ENCODE measurements at places on chromosomes 11 and 22. TPM values are rescaled to one million over a fixed set of nuclear protein-coding genes. Genes with fewer than 3 reads are reported as not detected.

KRTAP5-10 gene
- not detected for total RNA-seq

SCGB1D2 gene
- total RNA-seq: not detected

NDUFS3 gene
- total RNA-seq: 97.4 TPM

TIMM8B gene
- total RNA-seq: 77.2 TPM

RFPL1 gene
- not detected for total RNA-seq

NCF4 gene
- 5.9 TPM for total RNA-seq

OR4D5 gene
- total RNA-seq: 0.04 TPM

BDNF gene
- 1.2 TPM for total RNA-seq

CSNK2A3 gene
- total RNA-seq: 2.6 TPM

TMEM45B gene
- total RNA-seq: 0.04 TPM

TENM4 gene
- total RNA-seq: 11.8 TPM

NLRX1 gene
- 10.2 TPM for total RNA-seq

IL17REL gene
- total RNA-seq: not detected

FOLH1 gene
- 1.3 TPM for total RNA-seq

TP53AIP1 gene
- 0.22 TPM for total RNA-seq

PUS3 gene
- total RNA-seq: 11.0 TPM

ZNF280B gene
- 3.1 TPM for total RNA-seq

GAL gene
- total RNA-seq: 0.40 TPM

TRPT1 gene
- 70.7 TPM for total RNA-seq

SLC6A5 gene
- total RNA-seq: not detected

SLC22A6 gene
- not detected for total RNA-seq

MUC2 gene
- total RNA-seq: not detected

TMEM138 gene
- total RNA-seq: 15.8 TPM

DNA sequence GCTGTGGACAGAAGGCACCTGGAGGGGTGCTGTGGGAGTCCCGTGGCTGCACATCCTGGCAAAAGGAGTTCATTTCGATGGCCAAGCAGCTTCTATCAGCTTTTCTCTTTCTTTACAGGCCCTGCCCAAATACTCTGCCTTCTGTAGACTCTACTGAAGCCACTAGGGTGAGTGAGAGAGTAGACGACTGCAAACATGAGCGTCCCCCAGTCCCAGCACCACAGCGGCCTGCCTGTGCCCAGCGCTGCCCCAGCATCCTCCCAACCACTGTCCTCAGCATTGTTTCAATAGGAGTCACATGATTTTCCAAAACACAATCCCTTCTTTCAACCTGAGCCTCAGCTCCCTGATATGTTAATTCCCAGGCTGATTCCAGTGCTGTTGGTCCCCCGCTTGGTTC lies 110.0 kb downstream of the KIRREL3 start:
- no peak overlapping the region for H3K4me3 ChIP-seq
- peaks cover 17% of the 10 kb centered on the region for H3K4me1 ChIP-seq
- no peak for DNase-seq
- no peaks in the 10 kb centered on the region for H3K36me3 ChIP-seq
- H3K27me3 ChIP-seq: no peaks in the 10 kb centered on the region

DNA sequence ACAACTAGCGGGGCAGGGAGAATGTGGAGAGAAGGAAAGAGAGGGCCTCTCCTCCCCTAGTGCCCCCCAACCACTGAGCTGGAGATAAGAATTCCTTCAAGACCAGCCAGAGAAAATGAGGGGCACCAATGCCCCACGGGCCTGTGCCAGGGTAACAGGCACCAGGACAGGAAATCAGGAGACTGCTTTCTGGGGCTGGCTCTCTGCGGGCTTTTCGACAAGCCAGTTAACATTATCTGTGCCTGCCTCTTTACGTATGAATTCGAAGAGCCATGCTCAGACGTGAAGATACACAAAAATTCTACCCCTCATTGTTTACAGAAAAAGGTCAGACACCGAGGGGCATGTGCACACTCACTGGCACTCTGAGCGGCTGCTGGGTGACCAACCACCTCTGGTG lies 52.1 kb downstream of the MYH9 start:
- peaks cover 54% of the 10 kb centered on the region for H3K36me3 ChIP-seq
- no peak overlapping the region for H3K4me3 ChIP-seq
- peaks cover 67% of the 10 kb centered on the region for H3K4me1 ChIP-seq
- DNase-seq: no peak
- H3K27ac ChIP-seq: peak overlapping the region; percentile 69

GRCh38 chr11:26976389-26976788 lies 17.5 kb upstream of the FIBIN start:
- H3K4me1 ChIP-seq: no peaks in the 10 kb centered on the region
- no peaks in the 10 kb centered on the region for H3K27me3 ChIP-seq
- H3K36me3 ChIP-seq: no peaks in the 10 kb centered on the region
- H3K27ac ChIP-seq: no peak overlapping the region
- no peak for DNase-seq

DNA sequence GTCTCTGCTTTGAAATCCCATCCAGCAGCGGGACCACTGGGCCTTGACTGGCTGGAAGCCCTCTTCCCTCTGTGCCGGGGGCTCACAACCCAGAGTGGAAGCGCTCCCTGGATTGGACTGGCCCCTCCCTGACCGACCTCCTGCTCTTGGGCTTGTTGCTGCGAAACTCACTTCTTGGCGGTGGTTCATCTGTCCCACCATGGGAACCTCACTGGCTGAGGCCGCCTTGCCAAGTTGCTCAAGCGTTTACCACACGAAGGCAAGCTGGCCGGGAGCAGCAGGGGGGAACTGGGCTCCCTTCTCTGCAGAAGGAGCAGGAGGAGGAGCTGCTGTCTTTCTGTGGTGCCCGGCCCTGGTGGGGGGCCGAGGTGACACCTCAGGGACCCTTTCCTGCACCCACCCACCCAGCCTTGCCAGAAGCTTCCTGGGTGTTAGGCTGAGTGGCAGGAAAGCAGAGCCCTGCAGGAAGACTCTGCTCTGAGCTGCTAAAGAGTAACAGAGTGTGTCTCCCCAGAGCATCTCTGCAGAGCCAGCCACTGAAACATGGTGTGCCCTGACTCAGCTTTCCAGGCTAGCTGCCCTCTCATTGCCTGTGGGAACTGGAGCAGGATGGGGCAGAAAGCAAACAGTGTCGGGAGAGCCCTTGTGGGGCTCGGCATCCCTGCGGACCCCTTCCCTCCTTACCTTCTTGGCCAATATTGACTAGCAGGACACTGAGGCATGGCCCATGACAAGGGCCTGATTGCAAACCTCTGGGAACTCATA lies 88.5 kb upstream of the ALX4 start:
- no peak for DNase-seq
- no peak overlapping the region for H3K27ac ChIP-seq
- H3K36me3 ChIP-seq: no peaks in the 10 kb centered on the region
- H3K4me1 ChIP-seq: peaks cover 19% of the 10 kb centered on the region

GRCh38 chr11:90493379-90493778 lies 270.5 kb upstream of the CHORDC1 start:
- no peak overlapping the region for H3K4me3 ChIP-seq
- DNase-seq: no peak
- no peaks in the 10 kb centered on the region for H3K4me1 ChIP-seq
- H3K27ac ChIP-seq: no peak overlapping the region

GRCh38 chr11:117143390-117143789 lies 697 bp upstream of the PAFAH1B2 start:
- peaks cover 9% of the 10 kb centered on the region for H3K4me1 ChIP-seq
- DNase-seq: peak; percentile 75
- no peaks in the 10 kb centered on the region for H3K27me3 ChIP-seq
- peaks cover 15% of the 10 kb centered on the region for H3K36me3 ChIP-seq
- peak overlapping the region; percentile 92 for H3K4me3 ChIP-seq

- no peak overlapping the region for H3K27ac ChIP-seq
- no peaks in the 10 kb centered on the region for H3K27me3 ChIP-seq
- no peaks in the 10 kb centered on the region for H3K36me3 ChIP-seq
- peaks cover 29% of the 10 kb centered on the region for H3K4me1 ChIP-seq
Measured at GRCh38 chr22:39352306-39352891, 2.6 kb downstream of the SYNGR1 start.

GRCh38 chr11:19244621-19245020 lies 3.9 kb upstream of the E2F8 start:
- H3K36me3 ChIP-seq: no peaks in the 10 kb centered on the region
- H3K27ac ChIP-seq: no peak overlapping the region
- peaks cover 20% of the 10 kb centered on the region for H3K27me3 ChIP-seq

DNA sequence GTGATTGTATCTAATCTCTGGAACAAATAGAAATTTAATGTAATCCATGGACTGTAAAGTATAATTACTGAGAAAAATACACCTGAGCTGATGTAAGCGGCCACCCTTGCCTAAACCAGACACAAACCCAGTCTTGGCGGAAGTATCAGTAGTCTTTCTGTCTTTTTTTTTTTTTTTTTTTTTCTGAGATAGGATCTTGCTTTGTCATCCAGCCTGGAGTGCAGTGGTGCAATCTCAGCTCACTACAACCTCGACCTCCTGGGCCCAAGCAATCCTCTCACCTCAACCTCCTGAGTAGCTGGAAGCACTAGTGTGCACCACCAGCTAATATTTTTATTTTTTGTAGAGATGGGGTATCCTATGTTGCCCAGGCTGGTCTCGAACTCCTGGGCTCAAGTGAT lies 5.5 kb upstream of the CXCR5 start:
- H3K27me3 ChIP-seq: peaks cover 5% of the 10 kb centered on the region
- no peaks in the 10 kb centered on the region for H3K36me3 ChIP-seq
- no peak overlapping the region for H3K4me3 ChIP-seq

- DNase-seq: peak; percentile 12
- H3K4me3 ChIP-seq: no peak overlapping the region
Measured at GRCh38 chr22:43772831-43773230, 39.3 kb downstream of the EFCAB6 start.

- no peak overlapping the region for H3K4me3 ChIP-seq
- no peak overlapping the region for H3K27ac ChIP-seq
- no peaks in the 10 kb centered on the region for H3K27me3 ChIP-seq
- peaks cover 5% of the 10 kb centered on the region for H3K36me3 ChIP-seq
- DNase-seq: no peak
Measured at GRCh38 chr11:67167719-67168118, 48.7 kb downstream of the KDM2A start.

- H3K4me1 ChIP-seq: no peaks in the 10 kb centered on the region
- H3K36me3 ChIP-seq: no peaks in the 10 kb centered on the region
- no peak overlapping the region for H3K27ac ChIP-seq
- no peak for DNase-seq
- no peak overlapping the region for H3K4me3 ChIP-seq
- no peaks in the 10 kb centered on the region for H3K27me3 ChIP-seq
Measured at GRCh38 chr11:128784059-128784804, 82.9 kb downstream of the KCNJ1 start.

DNA sequence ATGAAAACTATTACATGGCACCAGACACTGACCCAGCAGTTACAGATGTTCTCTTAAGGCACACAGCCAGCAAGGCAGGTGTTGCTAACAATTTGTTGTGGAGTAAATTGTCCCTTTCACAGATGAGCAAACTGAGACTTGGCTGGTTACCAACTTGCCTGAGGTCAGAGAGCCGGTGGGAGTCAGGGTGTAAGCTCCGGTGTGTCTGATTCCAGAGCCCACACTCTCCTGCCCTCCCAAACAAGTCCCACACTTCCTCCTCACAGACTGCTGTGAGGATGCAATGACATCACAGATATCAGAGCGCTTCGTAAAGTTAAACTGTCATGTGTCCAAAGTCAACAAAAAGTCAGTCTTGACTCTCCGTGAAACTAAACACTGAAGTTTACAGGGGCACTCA lies 12.5 kb downstream of the GDPD5 start:
- peaks cover 29% of the 10 kb centered on the region for H3K4me1 ChIP-seq
- no peak overlapping the region for H3K4me3 ChIP-seq
- no peaks in the 10 kb centered on the region for H3K27me3 ChIP-seq
- H3K36me3 ChIP-seq: no peaks in the 10 kb centered on the region
- no peak for DNase-seq

DNA sequence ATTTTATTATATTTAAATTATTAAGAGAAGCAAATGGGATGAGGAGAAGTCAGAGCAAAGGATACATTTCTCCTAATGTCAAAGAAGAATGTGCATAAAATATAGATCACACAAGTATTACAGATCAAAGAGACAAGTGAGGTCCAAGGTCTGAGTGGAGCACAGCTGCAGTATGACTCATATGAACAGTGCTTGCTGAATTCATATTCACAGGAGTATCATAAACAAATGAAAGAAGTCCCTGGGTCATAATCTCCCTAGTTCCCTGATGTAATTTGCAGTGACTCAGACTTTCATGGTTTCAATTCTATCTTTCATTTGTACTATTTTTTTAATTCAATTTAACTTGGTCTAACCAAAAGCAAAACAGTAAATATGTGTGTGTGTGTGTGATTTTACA lies 499.0 kb upstream of the CCDC179 start:
- DNase-seq: peak; percentile 85
- no peaks in the 10 kb centered on the region for H3K36me3 ChIP-seq
- H3K27ac ChIP-seq: no peak overlapping the region
- no peaks in the 10 kb centered on the region for H3K27me3 ChIP-seq

DNA sequence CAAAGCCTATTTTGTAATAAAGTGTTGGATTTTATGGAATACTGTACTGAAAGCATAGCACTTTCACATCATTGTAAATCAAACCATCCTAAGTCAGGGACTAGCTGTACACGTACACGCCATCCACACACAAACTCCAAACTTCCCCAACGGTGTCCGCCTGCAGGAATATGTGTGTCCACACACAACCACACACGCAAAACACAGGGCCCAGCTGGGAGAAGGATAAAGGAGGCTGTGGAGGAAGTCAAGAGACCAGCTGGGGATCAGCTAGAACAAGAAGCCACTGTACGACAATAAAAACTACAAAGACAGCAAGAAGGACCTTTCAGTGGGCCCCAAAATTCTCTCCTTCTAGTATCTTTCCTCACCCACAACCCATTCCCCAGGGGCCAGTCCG lies 1.6 kb downstream of the TRIM29 start:
- no peaks in the 10 kb centered on the region for H3K4me1 ChIP-seq
- DNase-seq: no peak
- H3K36me3 ChIP-seq: no peaks in the 10 kb centered on the region
- peaks cover 13% of the 10 kb centered on the region for H3K27me3 ChIP-seq
- H3K4me3 ChIP-seq: no peak overlapping the region

GRCh38 chr22:48391171-48391711 lies 1436.4 kb downstream of the BRD1 start:
- no peak overlapping the region for H3K4me3 ChIP-seq
- peaks cover 3% of the 10 kb centered on the region for H3K27me3 ChIP-seq
- no peak for DNase-seq
- H3K36me3 ChIP-seq: no peaks in the 10 kb centered on the region

GRCh38 chr22:28351476-28351875 lies 328.2 kb downstream of the TTC28 start:
- H3K4me3 ChIP-seq: no peak overlapping the region
- no peak overlapping the region for H3K27ac ChIP-seq
- no peak for DNase-seq
- no peaks in the 10 kb centered on the region for H3K27me3 ChIP-seq
- no peaks in the 10 kb centered on the region for H3K4me1 ChIP-seq

- H3K36me3 ChIP-seq: no peaks in the 10 kb centered on the region
- no peaks in the 10 kb centered on the region for H3K27me3 ChIP-seq
- no peak overlapping the region for H3K27ac ChIP-seq
- no peak for DNase-seq
Measured at GRCh38 chr11:80816966-80817365, 1376.1 kb upstream of the TENM4 start.

GRCh38 chr11:63564056-63564774 lies 1.0 kb upstream of the PLAAT2 start:
- peaks cover 2% of the 10 kb centered on the region for H3K4me1 ChIP-seq
- no peak for DNase-seq
- no peak overlapping the region for H3K4me3 ChIP-seq
- H3K36me3 ChIP-seq: no peaks in the 10 kb centered on the region

GRCh38 chr11:33787076-33787475 lies 12.8 kb upstream of the FBXO3 start:
- no peaks in the 10 kb centered on the region for H3K4me1 ChIP-seq
- no peak overlapping the region for H3K4me3 ChIP-seq
- no peaks in the 10 kb centered on the region for H3K36me3 ChIP-seq
- no peak for DNase-seq

Data from muscle of leg (tissue), 16 donors.